Stimulated activated CD4-positive, alpha-beta T cell treated with anti-CD3 and anti-CD28 coated beads, Interleukin-4, amount 100 ng/mL, for 4 hours (primary cell): ENCODE measurements at places on chromosomes 7 and 10.

DNA sequence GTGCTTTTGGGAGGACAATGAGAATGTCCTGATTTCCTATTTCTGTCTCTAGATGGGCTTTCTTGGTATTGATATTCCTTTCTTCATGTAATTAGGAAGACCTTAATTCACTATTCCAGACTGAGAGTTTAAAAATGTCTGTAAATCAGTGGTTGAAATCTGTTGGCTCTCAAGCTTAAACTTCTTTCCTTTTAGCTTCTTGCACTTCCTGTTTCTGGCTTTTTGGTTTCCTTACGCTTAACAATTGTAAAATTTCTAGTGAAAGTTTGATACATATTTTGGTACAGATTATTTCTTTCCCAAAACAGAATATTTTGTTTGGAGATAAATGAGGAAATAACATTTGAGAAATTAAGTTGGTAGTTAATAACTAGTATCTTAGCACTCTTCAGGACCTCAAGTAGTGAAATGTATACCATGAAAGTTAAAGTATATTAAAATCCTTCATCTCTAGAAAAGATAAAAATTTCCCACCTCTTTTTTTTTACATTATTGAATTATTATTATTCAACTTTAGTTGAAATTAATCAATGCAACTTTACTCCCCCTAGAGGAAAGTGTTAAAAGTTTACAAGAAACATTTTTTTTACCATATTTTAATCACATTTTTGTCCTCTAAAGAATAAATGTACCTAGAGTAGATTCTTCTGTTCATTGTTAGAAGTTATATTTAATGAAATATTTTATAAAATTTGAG, 137.2 kb downstream of the PHTF2 start:
- DNase-seq, result no peak

DNA sequence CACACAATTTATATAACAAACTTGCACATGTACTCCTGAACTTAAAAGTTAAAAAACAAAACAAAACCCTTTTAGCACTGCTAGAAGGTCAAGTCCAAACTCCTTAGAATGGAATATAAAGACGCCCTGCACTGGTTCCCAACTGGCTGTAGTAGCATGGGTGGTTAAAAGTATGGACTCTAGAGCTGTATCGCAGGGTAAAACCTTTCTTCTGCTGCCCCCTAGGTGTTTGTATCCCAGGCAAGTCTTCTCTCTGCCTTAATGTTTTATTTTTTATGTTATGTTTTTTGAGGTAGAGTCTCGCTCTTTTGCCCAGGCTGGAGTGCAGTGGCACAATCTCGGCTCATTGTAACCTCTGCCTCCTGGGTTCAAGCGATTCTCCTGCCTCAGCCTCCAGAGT, 35.2 kb downstream of the LSMEM1 start:
- no peak for DNase-seq

DNA sequence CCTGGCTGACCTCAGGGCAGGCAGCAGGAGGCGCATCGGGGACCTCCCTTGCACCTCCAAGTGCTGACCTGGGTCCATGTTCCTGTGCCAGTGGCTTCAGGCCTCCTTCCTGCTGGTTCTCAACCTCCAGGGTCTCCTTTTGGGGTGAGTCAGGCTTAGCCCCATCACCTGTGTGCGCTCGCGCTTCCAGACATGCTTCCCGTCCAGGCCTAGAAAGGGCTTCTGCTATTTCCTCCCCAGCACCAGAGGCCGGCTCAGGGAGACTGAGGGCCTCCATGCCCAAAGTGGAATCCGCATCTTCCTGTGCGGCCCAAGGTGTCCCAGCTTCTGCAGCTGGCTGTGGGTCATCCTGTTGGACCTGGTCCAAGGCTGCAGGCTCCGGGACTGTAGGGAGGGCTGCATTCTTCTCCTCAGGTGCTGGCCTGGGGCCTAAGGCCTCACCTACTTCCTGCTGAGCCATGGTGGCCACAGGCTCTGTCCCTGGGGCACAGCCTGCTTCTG, 5.9 kb downstream of the NACAD start:
- no peak for DNase-seq

DNA sequence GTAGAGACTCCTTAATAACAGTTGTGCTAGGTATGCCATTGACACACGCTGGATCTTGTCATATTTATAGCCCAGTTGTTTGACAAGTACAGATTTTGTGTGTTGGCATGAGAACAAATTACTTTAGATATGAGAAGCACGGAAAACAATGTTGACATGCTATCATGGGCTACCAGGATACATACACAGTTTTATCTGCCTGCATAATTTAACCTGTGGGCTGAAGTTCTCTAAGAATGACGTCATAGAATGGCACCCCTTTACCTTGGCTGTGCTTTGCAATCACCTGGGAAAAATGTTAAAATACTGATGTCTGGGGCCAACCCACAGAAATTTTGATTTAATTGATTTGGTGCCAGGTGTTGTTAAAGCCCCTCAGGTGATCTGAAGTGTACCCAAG, 2.8 kb downstream of the PLA2G12B start:
- no peak for DNase-seq

DNA sequence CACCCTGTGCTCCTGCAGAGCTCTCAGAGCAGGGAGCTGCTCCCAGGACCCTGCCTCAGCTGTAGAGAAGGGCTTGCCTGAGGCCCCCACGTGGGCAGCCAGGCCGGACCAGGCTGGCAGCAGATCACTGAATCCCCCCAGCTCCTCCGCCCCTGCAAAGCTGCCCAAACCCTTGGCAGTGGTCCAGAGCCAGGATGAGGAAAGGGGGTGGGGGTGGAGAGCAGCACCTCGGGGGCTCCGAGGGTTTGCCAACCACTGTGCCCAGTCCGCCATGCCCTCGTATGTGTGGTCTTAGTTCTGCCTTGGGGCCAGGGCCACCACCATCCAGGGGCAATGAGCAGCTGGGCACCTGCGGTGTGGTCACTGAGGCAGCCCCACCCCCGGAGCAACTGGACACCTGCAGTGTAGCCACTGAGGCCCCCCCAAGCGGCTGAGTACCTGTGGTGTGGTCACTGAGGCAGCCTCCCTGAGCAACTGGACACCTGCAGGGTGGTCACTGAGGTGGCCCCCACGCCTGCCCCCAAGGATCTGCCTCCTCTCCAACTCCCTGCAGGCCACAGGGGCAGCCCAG, 90.8 kb downstream of the TCERG1L start:
- no peak for DNase-seq

- DNase-seq, result no peak
These were observed 14.2 kb downstream of the EBF3 start for GRCh38 chr10:129949891-129950291.

- no peak for DNase-seq
These were observed 19.7 kb downstream of the AHR start for GRCh38 chr7:17318146-17318545.

DNA sequence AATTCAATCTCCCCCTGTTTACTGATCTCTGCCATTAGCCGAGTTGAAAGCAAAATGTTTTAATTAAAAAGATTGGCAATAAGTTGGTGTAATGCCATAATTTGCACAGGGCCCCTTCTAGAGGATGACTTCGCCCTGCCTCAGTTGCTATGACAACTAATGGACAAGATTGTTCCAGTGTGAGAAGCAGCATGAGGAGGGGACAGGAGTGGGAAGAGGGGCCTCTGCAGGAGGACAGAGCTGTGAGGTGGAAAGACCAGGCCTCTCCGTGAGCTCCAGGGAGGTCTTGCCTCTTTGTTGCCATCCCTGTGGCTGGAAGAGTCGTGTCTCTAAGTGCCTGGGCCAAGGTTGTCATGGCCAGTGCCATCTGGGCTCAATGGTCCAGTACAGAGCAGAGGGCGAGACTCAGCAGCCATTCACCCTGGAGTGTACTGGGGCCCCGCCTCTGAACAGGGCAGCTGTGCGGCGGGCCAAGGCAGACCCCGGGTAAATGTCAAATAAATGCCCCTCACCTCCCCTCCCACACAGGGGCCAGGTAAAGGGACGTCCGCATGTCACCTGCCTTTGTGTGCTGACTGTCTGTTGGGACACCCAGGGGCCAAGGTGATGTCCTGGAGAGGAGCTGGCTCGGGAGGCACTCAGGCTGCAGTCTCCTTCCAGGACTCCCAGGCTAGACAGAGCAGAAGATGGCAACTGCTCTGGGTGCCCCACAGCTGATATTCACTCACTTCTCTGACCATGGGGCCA, 97.0 kb upstream of the RET start:
- no peak for DNase-seq

- DNase-seq, result no peak
These were observed 651 bp upstream of the SKAP2 start for GRCh38 chr7:26865094-26865388.

GRCh38 chr7:80643336-80643915, 5.0 kb downstream of the CD36 start:
- DNase-seq, result no peak
